ENCODE measurements at places on chromosomes 7 and 10.
A peak's percentile ranks its signal among the peaks of the same experiment; 100 is the strongest.

GRCh38 chr10:588246-589165, 101.0 kb downstream of the DIP2C start:
- H3K27me3 ChIP-seq = no peaks in the 10 kb centered on the region
- H3K36me3 ChIP-seq = no peaks in the 10 kb centered on the region

DNA sequence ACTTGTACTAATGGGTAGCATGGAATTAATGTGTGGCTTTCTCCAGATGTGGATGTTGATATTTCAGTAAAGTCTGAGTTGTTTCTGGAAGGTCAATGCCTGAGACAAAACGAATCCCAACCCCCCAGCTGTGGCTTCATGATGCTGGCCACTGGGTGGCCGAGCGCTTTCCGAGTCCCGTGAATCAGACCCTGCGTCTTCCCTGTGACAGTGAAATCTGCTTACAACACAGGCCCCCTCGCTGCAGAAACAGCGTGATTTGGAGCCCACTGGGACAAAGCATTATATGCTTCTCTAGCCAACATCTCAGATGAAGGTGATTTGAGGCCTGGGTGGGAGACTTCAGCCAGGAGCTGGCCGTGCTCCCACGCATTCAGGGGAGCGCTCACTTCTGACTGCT, 124.7 kb downstream of the WDR37 start:
- no peaks in the 10 kb centered on the region for H3K27me3 ChIP-seq
- H3K4me1 ChIP-seq = peaks cover 4% of the 10 kb centered on the region
- peak; percentile 36 for DNase-seq
- H3K27ac ChIP-seq = no peak overlapping the region

- peaks cover 14% of the 10 kb centered on the region for H3K4me1 ChIP-seq
- no peak overlapping the region for H3K27ac ChIP-seq
- peak; percentile 11 for DNase-seq
- no peaks in the 10 kb centered on the region for H3K27me3 ChIP-seq
- H3K4me3 ChIP-seq = no peak overlapping the region
- no peaks in the 10 kb centered on the region for H3K36me3 ChIP-seq
Observed at GRCh38 chr7:106462365-106462859, 177.6 kb upstream of the NAMPT start.

- H3K4me3 ChIP-seq = no peak overlapping the region
- DNase-seq = no peak
- no peaks in the 10 kb centered on the region for H3K27me3 ChIP-seq
- no peaks in the 10 kb centered on the region for H3K4me1 ChIP-seq
- no peak overlapping the region for H3K27ac ChIP-seq
Observed at GRCh38 chr7:132291481-132291880, 284.8 kb downstream of the PLXNA4 start.
